ENCODE measurements at places on chromosomes 6 and 20.

DNA sequence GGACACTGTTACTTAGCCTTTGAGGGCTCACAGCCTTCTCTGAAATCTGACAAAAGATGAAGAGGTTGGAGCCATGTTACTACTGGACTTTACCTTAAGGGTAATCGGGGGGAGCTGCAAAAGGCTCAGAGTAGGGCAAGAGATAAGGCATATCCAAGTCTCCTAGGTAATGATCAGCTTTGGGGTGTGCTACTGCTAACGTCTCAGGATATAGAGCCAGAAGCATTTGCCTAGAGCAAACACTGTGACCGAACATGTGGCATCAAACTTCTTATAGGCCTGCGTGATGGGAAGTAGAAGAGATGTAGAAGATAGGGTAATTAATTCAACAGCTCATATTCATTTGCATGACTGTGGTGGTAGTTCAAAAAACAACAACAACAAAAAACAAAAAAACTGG, 11.1 kb downstream of the UBE2V1 start:
- no peak for DNase-seq

DNA sequence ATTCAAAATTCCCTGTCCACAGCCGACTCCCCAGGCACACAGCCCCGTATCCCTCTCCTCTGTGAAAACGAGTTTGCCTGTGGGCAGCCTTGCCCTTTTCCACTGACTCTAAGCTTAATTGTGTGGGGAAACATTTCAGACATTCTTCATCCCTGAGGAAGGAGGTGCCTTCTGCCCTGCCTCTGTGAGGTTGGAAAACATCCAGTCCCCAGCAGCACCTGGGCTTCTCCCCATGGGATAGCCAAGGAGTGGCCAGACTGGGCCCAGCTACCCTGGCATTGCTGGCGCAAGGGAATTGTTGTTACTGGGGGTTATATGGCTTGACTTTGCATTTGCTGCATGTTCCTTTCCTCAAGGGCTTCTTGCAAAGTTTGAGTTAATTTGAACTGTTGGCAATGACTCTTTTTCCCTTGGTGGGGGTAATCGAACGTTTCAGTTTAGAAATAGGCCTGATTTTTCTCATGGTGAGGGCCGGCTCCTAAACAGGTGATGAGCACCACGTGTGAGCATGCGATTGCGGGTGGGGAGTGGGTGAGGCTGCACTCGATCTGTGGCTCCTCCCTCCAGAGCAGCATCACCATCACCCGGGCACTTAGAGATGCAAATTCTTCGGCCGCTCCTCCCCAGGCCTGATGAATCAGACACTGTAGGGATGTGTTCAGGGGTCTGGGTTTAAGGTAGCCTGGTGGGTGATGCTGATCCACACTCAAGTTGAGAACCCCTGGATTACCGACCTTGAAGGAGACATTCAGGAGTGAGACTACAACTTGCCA, 29.9 kb downstream of the GABRR2 start:
- DNase-seq = no peak

- no peak for DNase-seq
Measured at GRCh38 chr6:170296746-170297575, 6.1 kb upstream of the DLL1 start.

- no peak for DNase-seq
Measured at GRCh38 chr20:24770628-24771541, 178.2 kb upstream of the CST7 start.

- no peak for DNase-seq
Measured at GRCh38 chr6:137637121-137637520, 142.9 kb upstream of the OLIG3 start.

- DNase-seq = no peak
Measured at GRCh38 chr20:20261159-20261558, 106.7 kb upstream of the INSM1 start.

- DNase-seq = no peak
Measured at GRCh38 chr6:169028343-169028742, 225.3 kb downstream of the THBS2 start.

GRCh38 chr6:44569931-44570385, 182.5 kb downstream of the CDC5L start:
- DNase-seq = no peak

DNA sequence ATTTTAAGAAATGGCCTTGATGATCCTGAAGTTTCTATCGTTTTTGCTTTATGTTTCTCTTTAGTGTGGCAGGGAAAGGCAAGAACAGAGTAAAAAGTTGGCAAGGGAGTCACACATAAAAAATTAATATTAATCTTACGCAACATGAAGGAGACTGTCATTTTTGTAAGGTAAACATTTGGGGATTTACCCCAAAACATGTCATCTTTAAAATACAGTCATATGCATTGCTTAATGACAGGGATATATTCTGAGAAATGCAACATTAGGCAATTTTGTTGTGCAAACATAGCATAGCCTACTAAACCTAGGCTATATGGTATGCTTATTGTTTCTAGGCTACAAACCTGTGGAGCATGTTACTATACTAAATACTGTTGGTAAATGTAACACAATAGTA, 5.4 kb downstream of the RBL1 start:
- no peak for DNase-seq

DNA sequence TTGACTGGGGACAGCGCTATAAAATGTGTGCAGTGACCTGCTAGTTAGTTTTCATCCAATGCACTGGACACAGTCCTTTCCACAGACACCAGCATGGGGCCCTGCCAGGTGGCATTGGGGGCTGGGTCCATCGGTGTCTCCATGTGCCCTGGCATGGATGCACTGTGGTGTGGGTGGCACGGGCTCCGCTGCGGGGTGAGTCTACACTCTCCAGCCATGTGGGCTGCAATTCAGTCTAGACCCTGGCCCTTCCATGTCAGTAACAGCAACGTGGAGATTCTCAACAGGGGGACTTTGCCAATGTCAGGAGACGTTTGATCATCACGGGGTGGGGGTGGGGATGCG, 100.0 kb downstream of the RAMACL start:
- DNase-seq = no peak

DNA sequence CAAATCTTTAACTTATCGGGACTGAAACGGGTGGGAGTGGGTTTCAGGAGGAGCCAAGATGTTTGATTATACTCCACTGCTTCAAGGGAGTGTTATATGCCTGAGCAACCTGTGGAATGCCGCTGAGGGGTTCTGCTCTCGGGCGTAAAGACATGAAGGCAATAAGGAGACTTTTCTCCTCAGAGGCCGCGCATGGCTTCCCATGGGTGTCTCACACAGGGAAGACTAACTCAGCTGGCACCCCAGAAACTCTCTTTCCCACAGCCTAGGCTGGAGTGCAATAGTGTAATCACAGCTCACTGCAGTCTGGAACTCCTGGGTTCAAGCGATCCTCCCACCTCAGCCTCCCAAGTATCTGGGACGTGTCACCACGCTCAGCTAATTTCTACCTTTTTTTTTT, 5.1 kb upstream of the C20orf141 start:
- DNase-seq = no peak

DNA sequence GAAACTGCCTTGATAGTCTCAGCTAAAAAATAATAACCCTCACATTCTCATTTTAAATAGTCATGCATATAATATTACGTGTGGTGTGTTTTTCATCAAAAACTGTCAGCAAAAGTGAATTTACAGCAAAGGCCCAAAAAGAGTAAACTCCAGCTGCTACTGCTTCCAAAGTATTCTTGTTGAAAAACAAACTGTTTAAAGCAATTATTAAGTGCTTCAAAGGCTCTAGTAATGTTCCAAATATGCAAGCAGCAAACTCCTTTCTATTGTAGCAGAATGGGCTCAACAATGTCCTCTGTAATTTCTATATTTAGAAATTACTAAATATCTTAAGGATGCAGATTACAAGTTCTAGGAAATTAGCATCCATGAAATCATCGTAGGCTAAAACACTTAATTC, 280.0 kb upstream of the TBX18 start:
- no peak for DNase-seq

- no peak for DNase-seq
Measured at GRCh38 chr20:58056921-58057686, 171.3 kb downstream of the ANKRD60 start.

DNA sequence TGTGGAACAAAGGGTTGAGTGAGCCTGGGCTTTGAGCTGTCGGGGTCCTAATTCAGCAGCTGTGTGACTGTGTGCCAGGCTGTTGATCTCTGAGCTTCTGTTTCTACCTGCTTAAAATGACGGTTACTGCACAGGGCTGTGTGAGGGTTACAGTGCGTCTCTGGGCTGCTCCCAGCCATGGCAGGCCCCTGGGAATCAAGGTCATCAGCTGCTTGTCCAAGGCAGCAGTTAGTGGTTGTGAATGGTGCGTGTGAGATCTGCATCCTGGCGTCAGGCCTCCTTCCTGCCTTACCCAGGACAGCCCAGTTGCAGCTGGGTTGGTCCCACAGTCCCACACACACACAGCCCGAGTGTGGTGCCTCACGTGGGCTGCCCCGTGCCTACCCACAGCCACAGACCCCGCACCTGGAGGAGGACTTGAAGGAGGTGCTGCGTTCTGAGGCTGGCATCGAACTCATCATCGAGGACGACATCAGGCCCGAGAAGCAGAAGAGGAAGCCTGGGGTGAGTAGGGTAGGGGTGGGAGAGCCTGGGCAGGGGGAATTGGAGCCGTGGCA, 15.6 kb downstream of the GTSF1L start:
- DNase-seq = no peak

- no peak for DNase-seq
Measured at GRCh38 chr20:1505361-1505760, 14.1 kb upstream of the SIRPB2 start.

- no peak for DNase-seq
Measured at GRCh38 chr20:59735486-59735885, 131.1 kb downstream of the PHACTR3 start.

DNA sequence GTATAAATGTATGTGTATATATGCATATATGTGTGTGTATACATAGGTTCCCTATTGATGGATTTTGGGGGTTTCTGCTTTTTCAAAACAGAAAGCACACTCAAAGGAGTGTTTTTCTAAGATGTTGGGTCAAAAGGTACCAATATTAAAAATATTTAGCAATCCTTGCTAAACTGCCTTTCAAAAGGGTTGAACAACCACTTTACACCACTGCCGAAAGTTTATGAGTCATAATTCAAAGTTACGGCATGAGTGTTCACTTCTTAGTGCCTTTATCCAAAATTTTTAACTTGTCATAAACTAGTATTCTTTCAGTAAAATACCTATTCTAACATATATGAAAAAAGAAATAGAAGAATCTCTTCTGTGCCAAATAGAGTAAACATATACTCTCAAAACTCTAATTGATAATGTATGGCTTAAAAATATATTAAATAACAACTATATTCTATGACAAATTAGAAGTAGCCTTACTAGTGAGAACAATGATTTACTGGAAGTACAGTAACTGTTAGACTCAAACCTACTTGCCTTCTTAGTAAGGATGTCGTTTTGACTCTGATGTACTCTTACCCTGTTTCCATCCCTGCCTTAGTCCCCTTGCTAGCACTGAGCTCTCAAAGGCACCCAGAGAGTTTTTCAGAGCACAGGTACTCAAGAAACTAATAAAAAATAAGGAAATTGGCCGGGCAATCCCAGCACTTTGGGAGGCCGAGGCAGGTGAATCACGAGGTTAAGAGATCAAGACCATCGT, 136.1 kb downstream of the INSM1 start:
- no peak for DNase-seq

GRCh38 chr6:143757346-143757832, 79.6 kb downstream of the PHACTR2 start:
- no peak for DNase-seq

- no peak for DNase-seq
Measured at GRCh38 chr6:154280521-154280920, 76.1 kb downstream of the IPCEF1 start.

DNA sequence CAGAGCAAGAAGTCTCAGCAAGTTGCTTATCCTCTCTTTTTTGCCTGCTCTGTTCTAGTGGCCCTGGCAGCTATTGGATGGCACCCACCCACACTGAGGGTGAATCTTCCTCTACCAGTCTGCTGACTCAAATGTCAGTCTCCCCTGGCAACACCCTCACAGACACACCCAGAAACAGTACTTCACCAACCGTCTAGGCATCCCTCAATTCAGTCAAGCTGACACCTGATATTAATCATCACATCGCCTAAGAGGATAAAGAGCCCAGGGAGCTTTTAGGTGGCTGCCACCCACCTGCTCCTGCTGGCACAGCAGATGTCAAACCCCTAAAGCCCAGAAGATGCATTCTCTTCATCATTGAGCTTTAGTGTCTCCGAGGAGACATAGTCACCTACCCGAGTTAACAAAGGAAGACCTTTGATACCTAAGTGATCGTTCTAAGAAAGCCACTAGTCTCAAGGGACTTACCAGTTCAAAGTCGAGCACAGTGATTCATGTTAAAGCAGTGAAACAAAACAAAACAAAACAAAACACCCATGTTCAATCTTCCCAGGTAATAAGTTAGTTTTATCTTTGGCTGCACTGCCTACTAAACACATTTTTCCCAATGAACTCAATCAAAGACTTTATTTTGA, 97.7 kb upstream of the KCNQ5 start:
- DNase-seq = no peak

- DNase-seq = no peak
Measured at GRCh38 chr20:1816384-1817381, 78.5 kb upstream of the SIRPA start.

DNA sequence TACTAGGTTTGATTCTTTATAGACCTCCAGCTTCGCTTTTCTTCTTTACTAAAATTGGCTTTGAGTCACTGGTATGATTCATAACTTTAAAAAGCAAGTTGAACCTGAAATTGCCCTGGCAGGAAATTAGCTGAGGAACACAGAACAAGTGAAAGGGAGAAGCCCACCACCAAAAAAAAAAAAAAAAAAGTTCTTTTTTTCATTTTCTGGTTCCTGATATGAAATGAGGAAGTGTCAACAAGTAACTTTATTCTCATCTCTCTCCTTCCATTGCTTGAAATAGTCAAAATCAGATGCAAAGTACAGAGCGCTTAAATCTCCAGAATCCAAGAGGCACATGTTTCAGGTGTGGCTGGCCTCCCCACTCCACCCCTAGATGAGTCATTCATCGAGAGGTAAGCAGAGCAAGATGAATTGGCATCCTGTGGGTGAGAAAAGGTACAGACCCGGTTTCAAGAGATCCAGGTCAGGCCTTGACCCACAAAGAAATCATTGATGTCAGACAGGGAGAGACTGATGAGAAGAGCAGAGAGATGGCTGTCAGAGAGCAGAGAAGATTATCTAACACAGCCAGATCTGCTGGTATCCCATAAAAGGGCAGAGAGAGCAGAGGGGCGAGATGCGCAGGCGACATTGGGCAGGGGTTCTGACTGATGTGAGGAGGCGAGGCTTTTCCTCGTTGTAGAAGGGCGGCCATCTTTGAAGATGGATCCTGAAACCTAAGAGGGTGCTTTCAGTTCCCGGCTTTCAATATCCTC, 54.8 kb upstream of the MBOAT1 start:
- no peak for DNase-seq

Data from activated CD4-positive, CD25-positive, alpha-beta regulatory T cell (primary cell).